ENCODE measurements at places on chromosomes 16 and 17.

- DNase-seq: no peak
Measured at GRCh38 chr17:8150194-8151119, 1.7 kb downstream of the PER1 start.

GRCh38 chr17:81487487-81488275, 24.9 kb downstream of the ACTG1 start:
- no peak for DNase-seq

- DNase-seq: no peak
Measured at GRCh38 chr17:47218896-47219430, 9.8 kb downstream of the MYL4 start.

DNA sequence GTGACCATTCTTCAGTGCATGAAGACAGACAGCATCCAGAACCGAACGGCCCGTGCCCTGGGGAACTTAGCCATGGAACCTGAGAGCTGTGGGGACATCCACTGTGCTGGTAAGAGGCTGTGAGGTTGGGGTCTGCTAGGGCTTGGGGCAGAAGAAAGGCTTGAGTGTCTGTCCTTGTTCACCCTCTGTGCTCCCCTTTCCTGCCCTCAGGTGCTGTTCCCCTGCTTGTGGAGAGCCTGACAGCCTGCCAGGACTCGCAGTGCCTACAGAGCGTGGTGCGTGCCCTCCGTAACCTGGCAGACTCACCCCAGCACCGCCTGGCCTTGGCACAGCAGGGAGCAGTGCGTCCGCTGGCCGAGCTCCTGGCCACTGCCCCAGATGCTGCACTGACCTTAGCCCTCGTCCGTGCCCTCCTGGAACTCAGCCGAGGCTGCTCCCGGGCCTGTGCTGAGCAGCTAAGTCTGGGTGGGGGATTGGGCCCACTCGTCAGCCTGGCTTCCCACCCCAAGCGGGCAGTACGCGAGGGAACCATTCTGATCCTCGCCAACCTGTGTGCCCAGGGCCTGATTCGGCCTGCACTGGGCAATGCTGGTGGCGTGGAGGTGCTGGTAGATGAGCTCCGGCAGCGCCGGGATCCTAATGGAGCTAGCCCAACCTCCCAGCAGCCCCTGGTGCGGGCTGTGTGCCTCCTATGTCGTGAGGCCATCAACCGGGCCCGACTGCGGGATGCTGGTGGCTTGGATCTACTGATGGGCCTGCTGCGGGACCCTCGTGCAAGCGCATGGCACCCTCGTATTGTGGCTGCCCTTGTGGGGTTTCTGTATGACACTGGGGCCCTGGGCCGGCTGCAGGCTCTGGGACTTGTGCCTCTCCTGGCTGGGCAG, 2.9 kb downstream of the ARMC5 start:
- no peak for DNase-seq

GRCh38 chr17:56099649-56100048, 53.6 kb upstream of the ANKFN1 start:
- DNase-seq: no peak

DNA sequence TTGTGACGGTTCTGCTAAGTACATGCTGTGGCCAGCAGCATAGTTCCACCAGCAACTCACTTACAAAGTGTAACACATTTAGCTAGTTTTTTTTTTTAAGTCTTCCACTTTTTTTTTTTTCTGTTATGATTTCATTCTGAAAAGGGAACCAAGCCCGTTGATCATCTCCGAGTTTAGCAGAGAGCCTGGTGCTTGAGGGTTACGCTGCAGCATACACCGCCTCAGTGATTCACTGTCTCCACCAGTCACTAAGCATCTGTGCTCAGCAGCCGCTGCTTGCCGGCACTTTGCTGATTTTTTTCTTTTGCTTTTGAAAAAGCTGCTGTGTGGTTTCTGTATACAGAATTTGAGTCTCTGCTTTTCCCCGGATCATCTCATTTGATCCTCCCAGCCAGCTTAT, 194.5 kb upstream of the CDH13 start:
- DNase-seq: no peak

- no peak for DNase-seq
Measured at GRCh38 chr17:64357191-64357981, 33.3 kb downstream of the PECAM1 start.

DNA sequence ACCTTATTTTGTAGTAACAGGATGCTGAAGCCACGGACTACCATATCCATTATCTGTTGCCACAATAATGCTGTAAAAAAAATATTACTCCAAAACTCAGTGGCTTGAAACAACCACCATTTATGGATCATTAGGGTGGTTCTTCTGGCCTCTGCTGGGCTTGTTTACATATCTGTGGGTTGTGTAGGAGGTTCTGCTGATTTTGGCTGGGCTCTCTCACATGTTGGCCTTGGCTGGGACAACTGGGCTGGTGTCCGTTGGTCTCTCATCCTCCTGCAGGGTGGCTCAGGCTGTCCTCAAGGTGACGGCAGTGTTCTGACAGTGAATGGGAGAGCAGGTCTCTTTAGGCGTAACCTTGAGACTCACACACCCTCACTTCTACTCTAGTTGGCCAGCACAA, 76.0 kb downstream of the GPR139 start:
- no peak for DNase-seq
